Stimulated activated CD4-positive, alpha-beta T cell treated with anti-CD3 and anti-CD28 coated beads, Interleukin-1b, Interleukin-23, amount 100 ng/mL, for 1 hour (primary cell): ENCODE measurements at places on chromosomes 7 and 10.

DNA sequence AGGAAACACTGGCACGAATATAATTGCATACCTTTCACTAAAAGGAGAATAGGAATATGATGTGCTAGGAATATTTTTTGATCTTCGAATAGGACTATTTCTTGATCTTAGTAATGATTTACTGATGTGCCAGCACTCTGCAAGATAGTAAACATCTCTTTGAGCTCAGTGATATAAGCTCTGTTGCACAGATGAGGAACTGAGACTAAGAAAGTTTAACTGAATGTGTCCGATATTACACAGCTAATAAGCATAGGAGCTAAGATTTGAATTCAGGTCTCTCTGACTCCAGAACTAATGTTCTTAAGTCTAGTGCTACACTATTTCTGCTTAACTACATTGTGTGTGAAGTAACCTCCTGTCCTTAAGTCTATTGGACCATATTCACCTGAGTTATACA, 98.4 kb upstream of the PTPRZ1 start:
- DNase-seq = no peak

DNA sequence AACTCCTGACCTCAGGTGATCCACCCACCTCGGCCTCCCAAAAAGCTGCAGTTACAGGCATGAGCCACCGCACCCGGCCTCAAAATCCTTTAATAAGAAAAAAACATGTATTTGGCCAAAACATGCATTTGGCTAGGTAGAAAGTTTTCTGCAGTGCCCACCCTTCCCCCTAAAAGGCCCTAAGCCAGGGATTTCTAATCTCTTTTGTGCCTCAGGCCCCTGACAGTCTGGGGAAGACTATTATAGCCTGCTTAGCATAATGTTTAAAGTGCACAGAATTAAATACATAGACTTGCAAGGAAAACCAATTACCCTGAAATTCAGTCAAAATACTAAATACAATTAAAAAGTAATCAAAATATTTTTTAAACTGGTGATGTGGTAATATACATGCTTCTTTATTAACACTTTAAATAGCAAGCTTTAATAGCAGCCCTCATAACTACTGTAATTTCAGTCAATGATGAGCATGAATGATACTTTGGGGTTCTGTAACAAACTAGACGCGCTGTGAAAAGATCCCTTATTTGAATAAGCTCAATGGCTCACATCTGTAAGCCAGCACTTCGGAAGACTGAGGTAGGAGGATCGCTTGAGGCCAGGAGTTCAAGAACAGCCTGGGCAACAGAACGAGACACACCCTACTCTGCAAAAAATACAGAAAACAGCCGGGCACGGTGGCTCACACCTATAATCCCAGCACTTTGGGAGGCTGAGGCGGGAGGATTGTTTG, 29.9 kb downstream of the SPDYE6 start:
- no peak for DNase-seq

DNA sequence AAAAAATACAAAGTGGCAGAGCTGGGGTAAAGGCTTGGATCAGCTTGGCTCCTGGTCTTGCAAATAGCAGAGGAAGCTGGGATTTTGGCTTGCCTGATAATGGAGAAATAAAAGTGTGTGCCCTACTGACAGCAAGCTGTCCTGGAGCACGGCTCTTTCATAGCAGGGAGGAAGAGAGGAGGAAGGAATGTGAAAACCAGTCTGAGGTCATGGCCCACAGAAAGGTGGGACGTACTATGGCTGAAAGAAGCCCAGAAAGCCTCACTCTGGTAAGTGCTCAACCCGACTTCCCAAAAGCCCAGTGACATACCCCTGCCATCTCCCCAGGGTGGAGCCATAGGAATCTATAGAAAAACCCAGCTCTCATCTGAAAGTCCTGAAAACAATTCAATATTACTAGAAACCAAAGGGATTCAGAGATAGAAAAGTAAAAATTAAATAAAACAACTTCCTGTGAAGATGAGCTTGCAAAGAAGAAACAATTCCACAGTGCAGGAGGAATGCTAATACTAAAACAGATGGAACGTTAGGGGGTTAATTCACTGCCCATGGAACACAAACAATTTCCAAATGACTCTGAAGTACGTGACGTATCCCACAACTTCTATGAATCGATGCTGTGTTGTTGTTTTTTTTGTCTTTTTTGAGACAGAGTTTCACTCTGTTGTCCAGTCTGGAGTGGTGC, 246.7 kb upstream of the PTN start:
- DNase-seq = no peak

- no peak for DNase-seq
Measured at GRCh38 chr10:31288962-31289361, 30.1 kb upstream of the ZEB1 start.

DNA sequence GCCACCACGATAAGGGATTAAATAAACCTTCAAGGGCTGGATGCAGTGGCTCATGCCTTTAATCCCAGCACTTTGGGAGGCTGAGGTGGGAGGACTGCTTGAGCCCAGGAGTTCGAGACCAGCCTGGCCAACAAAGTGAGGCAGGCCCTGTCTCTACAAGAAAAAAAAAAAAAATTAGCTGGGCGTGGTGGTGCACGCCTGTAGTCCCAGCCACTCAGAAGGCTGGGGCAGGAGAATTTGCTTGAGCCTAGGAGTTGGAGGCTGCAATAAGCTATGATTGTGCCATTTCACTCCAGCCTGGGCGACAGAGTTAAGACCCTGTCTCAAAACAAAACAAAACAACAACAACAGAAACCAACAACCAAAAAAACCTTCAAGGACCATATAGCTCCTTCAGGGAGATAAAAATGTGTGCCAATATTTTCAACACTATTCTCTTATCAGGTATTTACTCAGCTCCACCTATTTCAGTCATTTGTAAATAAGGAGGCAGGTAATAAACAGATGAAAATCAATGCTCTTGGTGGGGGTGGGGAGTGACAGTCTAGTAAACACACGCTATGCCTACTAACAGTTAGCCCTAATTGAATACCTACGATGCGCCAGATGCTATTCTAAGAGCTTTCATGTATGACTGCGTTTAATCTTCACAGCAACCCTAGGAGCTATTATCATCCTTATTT, 13.2 kb downstream of the BAIAP2L1 start:
- DNase-seq = no peak

DNA sequence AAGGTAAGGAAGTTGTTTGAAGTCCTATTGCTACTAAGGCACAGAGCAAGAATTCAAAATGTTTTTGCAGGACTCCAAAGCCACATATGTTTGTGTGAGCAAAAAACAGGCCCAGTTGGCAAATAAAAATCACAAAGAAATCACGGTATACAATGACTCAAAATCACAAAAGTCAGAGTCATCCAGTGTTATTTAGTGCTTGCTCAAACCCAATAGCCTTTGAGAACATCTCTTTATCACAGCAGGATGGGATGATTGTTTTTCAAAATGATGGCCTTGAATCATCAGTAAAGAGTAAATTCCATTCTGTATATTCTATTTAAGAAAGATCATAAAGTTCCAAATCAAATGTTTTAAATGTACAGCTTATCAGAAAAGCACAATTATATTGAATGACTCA, 693.9 kb downstream of the REEP3 start:
- no peak for DNase-seq

DNA sequence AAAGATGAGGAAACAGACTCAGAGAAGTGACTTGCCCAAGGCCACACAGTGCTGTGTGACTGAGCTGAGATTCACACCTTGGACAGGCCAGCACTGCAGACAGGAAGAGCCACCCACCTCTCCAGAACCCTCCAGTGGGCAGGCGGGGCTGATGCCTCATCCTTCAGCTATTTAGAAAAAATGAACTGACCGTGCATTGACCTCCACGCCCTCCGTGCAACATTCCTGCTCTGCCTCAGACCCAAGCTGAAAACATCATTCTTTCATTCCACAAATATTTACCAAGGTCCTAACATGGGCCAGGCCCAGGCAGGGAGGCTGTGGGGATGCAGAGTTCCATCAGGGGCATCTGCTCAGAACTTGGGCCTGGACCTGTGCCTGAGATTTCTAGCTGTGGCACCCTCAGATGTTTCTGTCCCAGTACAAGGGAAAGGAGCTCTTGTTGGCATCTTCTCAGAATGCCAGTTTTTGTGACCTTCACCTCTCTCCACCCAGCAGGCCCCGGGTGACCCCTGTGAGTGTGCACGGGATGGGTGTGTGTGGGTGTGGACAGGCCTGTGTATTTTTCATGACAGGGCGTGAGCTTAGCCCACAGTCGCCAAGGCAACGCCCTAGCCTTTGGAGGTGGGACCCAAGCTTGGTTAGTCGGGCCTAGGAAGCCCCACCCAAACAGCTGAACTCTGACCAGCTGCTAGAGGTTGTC, 6.5 kb downstream of the VSIR start:
- DNase-seq = no peak

DNA sequence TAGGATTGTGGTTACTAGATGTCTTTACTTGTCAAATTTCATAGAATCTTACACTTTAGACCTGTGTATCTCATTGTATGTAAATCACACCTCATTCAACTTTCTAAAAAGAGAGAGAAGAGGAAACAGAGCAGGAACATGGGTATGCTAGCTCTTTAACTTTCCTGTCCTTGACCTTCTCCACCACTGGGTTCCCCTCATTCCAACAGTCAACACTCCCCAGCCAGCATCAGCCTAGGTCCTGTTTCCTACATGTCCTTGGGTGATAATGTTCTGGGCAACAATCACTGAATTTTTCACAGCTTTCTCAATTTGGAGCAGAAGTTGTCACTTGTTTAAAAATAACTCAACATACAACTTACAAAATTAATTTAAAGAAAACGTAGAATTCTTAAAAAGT, 9.2 kb upstream of the UNC5B start:
- no peak for DNase-seq

DNA sequence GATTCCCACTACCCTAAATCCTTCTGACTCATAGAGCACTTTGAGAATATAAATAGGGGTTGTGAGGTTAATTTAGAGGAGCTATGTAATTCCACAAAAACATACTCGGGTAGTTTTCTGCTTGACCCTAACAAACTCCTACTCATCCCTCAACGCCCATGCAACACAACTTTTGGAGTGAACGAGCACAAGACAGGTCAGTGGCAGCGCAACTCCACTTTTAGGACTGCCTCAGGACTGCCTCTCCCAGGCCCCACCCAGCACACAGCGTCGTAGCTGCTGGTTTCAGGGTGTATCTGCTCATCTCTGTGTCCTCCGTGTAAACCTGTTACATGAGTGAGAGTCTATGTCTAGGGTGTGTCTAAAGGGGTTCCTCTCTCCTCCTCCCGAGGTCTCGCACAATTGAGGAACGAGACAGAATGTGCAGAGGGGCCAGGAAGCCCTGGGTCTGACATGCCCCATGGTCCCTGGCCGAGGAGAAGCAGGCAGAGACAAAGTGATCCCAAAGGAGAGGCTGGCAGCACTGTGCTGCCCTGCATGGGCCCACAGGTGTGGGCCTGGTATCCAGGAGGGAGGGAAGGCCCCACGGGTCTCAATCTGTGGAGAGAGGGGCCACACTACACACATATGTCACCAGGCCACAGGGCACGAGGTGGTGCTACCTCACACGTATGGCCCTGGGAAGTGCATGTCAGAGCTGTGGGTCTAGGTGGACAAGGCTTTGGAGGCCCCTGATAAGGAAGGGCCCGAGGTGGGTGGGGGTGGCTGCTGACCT, 45.5 kb downstream of the CAMK2B start:
- no peak for DNase-seq

GRCh38 chr7:16515785-16516685, 10.6 kb upstream of the LRRC72 start:
- DNase-seq = no peak

DNA sequence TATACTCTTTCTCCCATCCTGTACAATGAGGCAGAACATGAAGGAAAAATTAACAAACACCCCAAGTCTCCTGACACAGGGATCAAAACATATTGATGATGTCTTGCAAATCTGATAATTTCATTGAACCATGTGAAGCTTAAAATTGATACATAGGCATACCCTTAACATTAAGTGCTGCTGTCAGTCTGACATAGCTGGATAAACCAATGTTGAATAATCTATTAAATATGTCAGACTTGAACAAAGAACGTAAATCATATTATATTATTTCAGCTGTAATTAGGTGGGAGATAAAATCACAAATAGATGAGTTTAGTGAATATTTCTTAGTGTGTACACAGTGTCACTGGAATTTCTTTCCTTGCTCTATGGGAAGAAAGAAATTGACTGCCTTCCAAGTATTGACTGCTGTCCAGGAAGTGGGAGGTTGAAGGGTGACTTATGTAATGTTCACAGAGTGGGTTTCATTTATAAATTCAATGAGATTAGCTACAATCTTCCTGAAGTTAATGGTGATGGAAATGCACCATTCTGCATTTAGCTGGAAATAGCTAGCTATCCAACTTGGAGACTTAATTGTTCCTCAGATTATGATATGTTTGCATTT, 170.8 kb downstream of the AUTS2 start:
- DNase-seq = no peak

DNA sequence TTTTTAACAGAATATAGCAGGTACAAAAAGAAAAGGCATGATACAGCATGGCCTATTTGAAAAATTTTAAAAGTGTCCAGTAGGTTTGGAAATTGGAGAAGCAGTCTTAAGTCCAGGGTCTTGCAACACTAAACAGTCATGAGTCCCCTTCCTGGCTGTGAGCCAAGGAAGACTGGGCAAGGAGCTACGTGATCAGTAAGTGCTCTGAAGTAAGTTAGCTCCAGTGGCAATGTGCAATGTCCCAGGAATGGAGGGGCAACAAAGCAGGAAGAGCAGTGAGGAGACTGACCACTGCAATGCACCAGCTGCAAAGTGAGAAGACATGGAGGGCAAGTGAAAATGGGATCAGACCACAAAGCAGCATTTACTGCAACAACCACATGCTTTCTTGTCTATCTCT, 72.9 kb upstream of the GRID1 start:
- no peak for DNase-seq

- DNase-seq = no peak
Measured at GRCh38 chr10:49083261-49083660, 32.1 kb downstream of the VSTM4 start.

DNA sequence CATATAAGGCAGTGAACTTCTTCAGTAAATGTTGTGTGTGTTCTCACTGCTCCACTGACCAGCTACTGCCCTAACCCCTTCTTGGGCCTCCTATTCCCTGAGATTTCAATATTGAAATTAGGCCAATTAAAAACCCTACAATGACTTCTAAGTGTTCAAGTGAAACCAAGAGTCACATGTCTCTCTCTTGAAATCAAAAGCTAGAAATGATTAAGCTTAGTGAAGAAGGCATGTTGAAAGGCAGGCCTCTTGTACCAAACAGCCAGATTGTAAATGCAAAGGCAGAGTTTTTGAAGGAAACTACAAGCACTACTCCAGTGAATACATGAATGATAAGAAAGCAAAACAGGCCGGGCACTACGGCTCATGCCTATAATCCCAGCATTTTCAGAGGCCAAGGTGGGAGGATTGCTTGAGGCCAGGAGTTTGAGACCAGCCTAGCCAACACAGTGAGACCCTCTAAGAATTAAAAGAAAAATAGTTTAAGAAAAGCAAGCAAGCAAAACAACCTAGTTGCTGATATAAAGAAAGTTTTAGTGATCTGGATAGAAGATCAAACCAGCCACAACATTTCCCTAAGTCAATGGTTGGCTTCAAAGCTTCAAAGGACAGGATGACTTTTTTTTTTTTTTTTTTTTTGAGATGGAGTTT, 22.3 kb downstream of the BRAF start:
- no peak for DNase-seq

DNA sequence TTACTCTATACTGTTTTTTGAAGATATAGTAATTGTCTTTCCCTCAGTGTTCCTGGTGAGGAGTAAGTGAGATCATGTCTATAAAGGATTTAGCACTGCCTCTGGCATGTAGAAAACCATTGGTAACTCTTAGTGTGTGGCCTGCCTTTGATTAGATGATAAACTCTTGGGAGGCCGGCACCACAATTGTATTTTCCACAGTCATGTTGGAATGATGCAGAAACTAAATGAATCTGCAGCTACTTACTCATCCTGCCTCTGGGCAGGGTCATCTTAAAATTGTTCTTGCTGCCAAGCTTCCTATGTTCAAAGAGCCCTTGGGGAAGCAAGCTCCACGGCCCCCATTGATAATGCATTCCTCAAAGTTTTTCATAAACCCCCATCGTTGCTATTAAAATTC, 204.6 kb downstream of the ANKRD7 start:
- no peak for DNase-seq
